M059J (cell line): ENCODE measurements at places on chromosomes 7 and 10.
A peak's percentile ranks its signal among the peaks of the same experiment; 100 is the strongest.

- DNase-seq: no peak
Measured at GRCh38 chr10:7846591-7846990, 28.3 kb downstream of the TAF3 start.

- DNase-seq: no peak
Measured at GRCh38 chr7:106914018-106914607, 49.0 kb downstream of the PIK3CG start.

DNA sequence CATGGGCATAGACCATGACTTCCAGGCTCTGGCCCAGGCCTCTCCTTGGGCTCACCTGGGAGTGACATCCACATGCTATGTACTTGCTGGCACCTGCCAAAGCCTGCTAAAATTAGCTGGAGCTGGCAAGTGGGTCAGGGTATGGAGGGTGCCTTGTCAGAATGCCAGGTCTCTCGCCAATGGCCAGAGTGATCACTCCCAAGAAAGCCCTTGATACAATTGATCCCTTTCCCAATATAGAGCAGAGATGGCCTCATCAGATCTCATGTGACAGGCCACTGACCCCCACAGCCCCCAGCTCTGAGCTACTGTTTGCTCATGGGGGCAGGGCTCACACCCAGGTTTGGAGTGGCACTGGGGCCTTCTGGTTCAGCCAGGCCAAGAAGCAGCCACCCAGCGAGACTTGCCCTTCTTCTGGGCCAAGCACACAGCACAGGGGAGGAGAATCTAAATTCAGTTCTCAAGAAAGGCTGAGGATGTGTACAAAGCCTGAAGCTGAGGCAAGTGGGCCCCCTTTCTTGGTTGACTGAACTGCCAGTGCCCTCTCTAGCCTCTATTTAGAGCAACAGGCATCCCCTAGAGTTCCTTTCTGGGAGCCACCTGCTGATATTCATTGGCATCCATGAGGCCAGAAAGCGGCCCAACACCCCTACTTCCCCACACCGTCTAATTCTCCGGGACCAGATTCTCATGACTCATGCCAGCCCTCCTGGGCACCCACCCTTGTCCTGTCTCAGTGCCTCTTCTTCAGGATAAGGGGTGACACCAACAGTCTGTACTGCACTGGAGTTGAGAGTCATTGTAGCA is 18.9 kb upstream of the MYL7 start:
- no peak for DNase-seq

GRCh38 chr10:33721509-33721908 is 387.0 kb upstream of the NRP1 start:
- DNase-seq: no peak

GRCh38 chr10:3786295-3787015 is 1.4 kb upstream of the KLF6 start:
- DNase-seq: peak; percentile 58

GRCh38 chr10:99551158-99551557 is 18.4 kb downstream of the NKX2-3 start:
- peak; percentile 87 for DNase-seq

DNA sequence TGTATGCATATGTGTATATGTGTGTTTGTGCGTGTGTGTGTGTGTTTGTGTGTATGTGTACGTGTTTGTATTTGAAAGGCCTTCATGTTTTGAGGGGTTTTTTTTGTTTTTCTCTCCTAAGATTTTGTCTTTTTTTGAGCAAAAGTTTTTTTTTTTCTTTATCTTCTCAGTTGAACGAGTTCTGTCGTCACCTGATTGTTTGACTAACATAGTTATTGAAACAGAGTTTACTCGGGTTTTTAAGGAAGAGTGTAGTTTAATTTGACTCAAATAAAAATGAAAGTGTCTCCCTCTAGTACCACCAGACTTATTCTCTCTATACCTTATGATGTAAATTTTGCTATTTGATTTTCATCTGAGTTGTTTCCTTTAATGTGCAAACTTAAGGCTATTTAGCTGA is 73.5 kb downstream of the ST8SIA6 start:
- DNase-seq: no peak

DNA sequence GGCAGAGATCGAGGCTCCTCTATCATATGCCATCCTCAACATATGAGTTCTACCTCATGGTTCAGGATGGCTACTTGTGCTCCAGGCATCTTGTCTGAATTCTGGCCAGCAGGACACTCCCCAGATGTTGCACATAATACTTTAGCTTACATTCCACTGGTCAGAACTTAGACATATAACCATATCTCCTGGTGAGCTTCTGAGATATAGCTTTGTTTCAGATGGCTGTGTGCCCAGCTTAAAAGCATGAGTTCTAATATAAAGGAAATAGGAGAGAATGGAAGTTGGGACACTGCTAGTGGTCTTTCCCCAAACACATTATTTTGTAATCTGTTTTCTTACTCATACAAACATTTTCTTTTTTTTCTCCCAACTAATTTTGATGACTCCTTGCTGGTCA is 50.8 kb upstream of the IFRD1 start:
- no peak for DNase-seq

DNA sequence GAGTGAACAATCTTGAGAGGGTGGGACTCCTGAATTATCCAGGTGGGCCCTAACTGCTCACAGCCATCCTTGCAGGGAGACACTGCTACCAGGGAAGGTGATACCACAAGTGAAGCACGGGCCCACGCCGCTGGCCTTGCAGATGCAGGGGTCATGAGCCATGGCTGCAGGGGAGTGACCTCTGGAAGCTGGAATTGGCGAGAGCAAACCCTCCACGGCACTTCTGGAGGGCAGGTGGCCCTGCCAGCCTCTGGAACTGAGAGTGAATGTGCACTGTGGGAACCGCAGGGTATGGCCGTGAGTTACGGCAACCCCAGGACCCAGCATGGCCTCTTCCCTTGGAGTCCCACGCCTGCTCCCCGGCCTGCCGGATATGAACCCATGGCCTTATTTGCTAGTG is 37.5 kb downstream of the STK32C start:
- DNase-seq: no peak
